ENCODE measurements at places on chromosomes 7 and 10.

- DNase-seq = no peak
Observed at GRCh38 chr10:103896225-103896624, 21.8 kb downstream of the STN1 start.

GRCh38 chr7:48505051-48505450 is 333.8 kb downstream of the ABCA13 start:
- no peak for DNase-seq

- DNase-seq = no peak
Observed at GRCh38 chr7:51139796-51140195, 176.8 kb downstream of the COBL start.

GRCh38 chr7:35505066-35505465 is 189.9 kb downstream of the HERPUD2 start:
- no peak for DNase-seq

- DNase-seq = no peak
Observed at GRCh38 chr10:131948501-131948900, 33.2 kb downstream of the BNIP3 start.

GRCh38 chr7:84913731-84914130 is 273.1 kb downstream of the SEMA3D start:
- no peak for DNase-seq

GRCh38 chr7:92602352-92603088 is 12.3 kb upstream of the FAM133B start:
- no peak for DNase-seq

DNA sequence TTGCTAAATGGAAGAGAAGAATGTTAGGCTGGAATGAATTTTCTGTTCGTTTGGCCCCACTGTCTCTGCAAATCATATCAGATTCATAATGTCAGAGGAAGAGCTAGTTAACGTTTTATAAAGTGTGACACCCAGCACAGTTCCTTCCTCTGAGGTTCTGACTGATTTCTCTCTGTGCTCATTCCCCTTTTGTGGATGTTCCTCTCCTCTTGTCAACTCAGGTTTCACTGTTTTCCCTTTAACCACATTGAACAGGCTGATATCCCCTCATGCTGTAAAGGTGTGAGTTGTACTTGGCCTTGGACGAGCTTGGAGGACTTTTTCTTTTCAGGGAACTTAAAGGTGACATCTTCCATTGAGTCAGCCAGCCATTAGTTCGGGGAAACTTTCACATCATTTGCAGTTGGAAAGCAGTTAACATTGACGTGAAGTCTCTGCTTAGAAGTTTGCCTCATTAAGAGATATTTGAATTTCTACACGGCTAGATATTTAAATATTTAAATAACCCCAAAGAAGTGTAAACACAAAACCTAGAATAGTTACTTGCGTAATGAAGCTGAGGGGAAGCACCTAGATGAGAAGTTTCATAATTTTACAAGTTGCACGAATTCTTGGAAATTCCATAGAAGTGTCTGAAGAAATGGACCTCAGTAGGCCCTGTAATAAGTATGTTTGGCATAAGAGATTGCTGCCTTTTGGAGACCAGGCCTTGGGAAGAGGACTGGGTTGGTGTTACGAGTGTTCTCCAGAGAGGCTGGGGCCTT is 101.5 kb upstream of the EGR2 start:
- DNase-seq = no peak

GRCh38 chr7:45660201-45660900 is 86.2 kb downstream of the ADCY1 start:
- DNase-seq = no peak

DNA sequence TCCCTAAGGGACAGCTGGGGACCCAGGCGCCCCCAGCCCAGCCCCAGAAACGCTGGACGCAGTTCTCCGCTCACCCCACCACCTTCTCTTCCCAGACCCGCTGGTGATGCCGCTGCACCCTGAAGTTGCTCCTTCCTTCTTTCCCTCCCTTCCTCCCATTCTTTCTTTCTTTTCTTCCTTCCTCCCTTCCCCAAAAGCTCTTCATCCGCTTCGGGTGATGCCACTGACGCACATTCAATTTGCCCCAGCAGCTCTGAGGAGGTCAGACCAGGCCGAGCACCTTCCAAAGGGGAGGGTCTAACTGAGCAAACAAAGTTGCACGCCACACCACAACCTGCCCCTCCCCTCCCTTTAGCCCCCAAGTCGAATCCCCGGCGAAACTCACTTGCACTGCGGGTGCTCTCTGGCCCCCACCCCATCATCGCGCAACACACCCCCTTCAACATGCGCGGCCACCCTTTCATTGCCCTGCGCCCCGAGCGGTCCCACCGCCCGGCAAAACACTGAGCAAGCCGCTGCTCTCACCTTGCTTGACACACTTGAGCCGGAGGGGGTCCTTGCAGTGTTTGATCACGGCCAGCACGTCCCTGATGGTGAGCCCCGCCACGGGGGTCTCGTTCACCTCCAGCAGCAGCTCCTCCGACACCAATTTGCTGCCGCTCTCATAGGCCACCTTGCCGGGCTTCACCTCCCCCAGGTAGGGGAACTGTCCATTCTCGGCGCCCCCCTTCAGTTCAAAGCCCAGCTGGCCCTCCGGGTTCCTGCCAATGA is 787 bp downstream of the MAGI2 start:
- no peak for DNase-seq

DNA sequence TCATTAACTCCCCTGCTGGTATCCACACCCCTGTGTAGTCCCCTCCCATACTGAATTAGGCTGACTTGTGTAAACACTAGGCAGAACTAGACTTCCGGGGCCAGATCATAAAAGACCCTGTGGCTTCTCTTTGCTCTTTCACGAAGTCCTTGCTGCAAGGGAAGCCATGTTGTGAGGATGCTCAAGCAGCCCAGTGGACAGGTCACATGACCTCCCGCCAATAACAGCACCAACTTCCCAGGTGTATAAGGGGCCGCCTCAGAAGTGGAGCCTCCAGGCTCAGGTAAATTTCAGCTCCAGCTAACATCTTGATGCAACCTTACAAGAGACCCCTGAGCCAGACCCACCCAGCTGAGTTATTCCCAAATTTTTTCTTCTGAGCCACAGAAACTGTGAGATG is 11.3 kb upstream of the FOXK1 start:
- no peak for DNase-seq

DNA sequence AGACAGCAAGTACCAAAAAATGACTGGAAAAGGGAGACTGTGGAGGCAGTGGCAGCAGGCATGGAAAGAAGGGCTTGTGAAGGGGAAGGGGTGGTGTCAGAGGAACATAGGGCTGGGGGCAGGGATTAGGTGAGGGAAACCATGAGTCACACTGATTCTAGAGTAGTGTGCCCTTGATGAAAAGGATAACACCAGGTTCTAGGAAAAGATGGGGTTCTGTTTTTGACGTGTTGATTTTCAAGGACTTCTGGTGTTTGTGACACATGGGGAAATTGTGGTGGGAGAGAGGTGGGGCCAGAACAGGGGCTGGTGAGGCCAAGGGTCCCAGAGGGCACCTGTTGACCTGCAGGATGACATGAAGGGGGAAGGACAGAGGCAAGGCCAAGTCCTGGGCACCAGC is 57.1 kb downstream of the FIGNL1 start:
- DNase-seq = peak; percentile 40

GRCh38 chr7:100627238-100627549 is 14.2 kb downstream of the TFR2 start:
- no peak for DNase-seq

DNA sequence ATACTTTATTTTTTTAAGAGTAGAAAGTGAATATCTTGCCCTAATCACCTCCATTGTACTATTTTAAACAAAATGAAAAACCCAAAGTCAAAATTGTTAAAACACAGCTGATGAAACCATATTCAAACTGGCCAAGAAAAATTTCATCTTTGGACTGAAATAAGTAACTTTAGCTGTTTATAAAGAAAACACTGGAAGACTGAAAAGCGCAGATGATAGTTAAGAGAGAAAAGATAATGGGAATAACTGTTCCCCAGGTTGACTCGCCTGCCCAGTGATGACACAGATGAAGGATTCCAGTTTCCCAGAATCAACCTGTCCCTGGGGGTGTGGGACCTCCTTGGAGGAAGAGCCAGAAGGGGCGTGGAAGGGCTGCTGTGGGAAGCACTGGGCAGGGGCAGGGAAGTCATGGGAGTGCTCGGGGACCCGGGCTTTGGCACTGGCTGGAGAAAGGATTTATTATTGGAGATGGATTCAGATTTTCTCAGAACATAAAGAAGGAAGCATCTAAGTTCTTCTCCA is 43.1 kb downstream of the DENND2A start:
- DNase-seq = no peak

- DNase-seq = no peak
Observed at GRCh38 chr10:3237530-3237929, 64.9 kb upstream of the PITRM1 start.

- DNase-seq = no peak
Observed at GRCh38 chr7:83452256-83452655, 196.7 kb downstream of the SEMA3E start.

GRCh38 chr7:137804836-137805235 is 41.9 kb downstream of the DGKI start:
- no peak for DNase-seq

DNA sequence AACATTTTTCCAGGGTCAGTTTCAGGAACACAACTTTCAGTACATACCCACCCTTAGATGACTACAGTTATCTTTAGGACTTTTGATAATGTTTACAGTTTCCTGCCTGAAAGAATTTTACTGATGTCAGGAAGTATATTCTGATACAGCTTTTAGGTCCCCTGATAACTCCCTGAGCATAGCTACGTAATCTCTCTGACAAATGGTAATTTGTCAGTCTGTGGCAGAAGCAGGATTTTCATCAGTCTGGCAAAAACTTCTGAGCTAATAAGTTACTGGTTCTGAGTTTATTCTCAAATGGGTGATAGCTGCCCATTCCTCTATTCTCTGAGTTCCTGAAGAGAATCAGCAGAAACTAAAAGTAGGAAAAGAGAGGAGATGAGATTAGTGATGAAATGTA is 270.1 kb upstream of the MTPN start:
- no peak for DNase-seq

DNA sequence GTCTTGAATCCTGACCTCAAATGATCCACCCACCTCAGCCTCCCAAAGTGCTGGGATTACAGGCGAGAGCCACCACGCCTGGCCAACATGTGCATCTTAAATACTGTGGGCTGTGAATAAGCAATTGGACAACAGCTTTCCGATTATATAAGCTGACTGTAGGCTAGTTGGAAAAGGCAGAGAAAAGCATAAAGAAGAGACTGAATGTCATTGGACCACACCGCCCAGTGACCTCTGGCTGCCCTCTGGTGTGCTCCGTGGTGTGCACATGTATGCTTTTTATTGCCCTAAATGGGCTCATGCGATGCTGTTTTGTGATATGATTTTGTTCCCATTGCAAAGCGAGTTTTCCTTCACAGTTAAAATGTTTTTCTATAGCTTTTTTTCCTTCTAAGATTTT is 15.4 kb upstream of the CSGALNACT2 start:
- DNase-seq = no peak

DNA sequence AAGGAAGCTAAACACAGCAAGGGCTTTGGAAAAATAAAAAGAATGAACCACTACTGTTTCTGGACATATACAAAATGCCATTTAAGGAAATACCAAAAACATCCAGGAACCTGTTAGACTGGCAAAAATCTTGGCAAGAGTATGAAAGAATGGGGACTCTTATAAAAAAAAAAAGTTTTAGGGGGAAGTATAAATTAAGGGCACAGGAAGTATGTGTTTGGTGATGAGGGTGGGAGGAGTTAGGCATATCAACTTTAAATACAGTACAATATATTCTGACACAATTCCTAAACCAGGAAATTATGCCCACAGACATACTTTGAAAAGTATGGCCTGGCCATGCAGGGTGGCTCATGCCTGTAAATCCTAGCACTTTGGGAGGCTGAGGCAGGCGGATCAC is 74.2 kb downstream of the WAPL start:
- DNase-seq = no peak

- DNase-seq = no peak
Observed at GRCh38 chr10:33509231-33509831, 174.9 kb upstream of the NRP1 start.

- DNase-seq = peak; percentile 31
Observed at GRCh38 chr7:128933180-128933891, 4.4 kb upstream of the IRF5 start.

DNA sequence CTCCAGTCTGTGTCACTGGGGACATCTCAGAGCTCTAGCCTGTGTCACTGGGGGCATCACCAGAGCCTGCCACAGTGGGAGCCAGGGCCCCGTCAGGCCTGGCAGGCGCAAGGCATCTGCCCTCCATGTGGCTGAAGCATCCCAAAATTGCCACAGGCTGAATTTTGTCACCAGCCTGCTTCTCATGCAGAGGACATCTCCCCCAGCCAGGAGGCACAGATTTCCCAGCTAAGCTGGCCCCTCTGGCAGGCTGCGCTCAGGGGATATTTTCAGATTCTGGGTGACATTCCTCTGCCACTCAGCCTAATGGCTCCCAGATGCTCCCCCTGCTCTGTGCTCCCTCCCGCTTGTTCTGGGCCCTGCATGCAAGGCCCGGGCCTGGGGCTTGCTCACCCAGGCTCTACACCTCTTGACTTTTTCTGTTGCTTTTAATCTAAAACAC is 64.6 kb downstream of the COL13A1 start:
- no peak for DNase-seq

- DNase-seq = no peak
Observed at GRCh38 chr7:88357781-88358525, 51.3 kb upstream of the STEAP4 start.

DNA sequence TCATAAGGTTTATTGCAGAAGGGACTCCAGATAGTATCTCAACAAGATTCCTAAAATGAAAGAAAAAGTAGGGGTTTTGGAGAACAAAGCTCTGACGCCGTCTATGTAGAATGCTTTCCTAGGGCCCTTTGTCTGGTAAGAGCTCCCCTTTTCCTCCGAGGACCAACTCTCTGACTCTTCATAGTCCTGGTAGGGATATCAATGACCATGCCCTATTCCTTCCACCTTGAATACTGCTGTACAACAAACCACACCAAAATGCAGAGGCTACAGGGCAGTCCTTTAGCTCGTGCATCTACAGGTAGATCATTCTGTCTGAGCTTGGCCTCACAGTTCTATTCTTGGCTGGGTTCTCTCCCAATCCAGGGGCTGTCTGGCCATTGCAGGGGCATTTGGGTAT is 190.3 kb downstream of the WDR11 start:
- no peak for DNase-seq

DNA sequence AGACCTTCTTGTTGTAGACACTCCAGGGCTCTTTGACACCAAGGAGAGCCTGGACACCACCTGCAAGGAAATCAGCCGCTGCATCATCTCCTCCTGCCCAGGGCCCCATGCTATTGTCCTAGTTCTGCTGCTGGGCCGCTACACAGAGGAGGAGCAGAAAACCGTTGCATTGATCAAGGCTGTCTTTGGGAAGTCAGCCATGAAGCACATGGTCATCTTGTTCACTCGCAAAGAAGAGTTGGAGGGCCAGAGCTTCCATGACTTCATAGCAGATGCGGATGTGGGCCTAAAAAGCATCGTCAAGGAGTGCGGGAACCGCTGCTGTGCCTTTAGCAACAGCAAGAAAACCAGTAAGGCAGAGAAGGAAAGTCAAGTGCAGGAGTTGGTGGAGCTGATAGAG is 5.5 kb downstream of the GIMAP7 start:
- no peak for DNase-seq

- DNase-seq = no peak
Observed at GRCh38 chr10:5844345-5845055, 31.3 kb upstream of the GDI2 start.

- DNase-seq = no peak
Observed at GRCh38 chr10:83089335-83089734, 1050.0 kb upstream of the GHITM start.

Data from stimulated activated CD4-positive, alpha-beta T cell treated with anti-CD3 and anti-CD28 coated beads, Interleukin-12 subunit alpha, Interleukin-12 subunit beta, amount 100 ng/mL, for 4 hours (primary cell).